Caki2 (cell line): ENCODE measurements at places on chromosomes 5 and 9. TPM values are rescaled to one million over a fixed set of nuclear protein-coding genes. Genes with fewer than 3 reads are reported as not detected.

DNA sequence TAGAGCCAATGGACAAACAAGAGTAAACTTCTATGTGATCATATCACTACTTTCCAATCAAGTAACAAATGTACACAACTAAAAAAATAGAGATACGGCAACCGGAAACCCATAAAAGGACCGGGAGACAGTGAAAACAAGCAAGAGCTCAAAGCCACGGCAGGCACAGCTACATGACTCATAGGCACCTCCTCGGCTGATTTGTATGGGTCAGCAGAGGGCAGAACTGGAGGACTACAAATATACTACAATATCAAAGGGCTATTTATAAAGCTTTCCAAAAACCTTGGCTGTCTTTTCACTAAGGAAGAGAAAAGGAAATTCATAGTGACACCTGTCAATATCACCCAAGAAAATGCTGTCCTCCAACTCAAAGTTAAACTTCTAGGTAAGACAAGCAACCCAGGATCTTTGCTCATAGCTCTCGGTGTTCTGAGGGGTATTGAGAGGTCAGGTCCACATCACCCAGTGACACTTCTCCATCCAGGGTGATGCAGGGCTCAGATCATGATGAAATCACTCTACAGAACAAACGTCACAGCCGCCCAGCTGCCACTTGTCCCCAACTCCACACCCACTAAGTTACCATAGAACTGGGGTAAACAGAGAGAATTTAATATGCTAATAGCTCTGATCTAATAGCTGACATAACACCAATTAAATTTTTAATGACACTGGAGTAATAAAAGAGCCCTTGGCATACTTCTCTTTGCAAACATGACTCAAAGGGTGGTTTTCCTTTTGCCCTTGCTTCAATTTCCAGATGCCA is 41.3 kb downstream of the PFDN1 start:
- peak; percentile 76 for DNase-seq

GRCh38 chr5:109922381-109922995 is 232.8 kb downstream of the MAN2A1 start:
- no peak for DNase-seq

GRCh38 chr5:176621661-176622079 is 8.7 kb downstream of the SNCB start:
- DNase-seq: no peak

- DNase-seq: peak; percentile 66
These were observed 103.5 kb downstream of the NDUFAF2 start for GRCh38 chr5:61048534-61048933.

GRCh38 chr5:143094087-143094521 is 309.4 kb downstream of the NR3C1 start:
- no peak for DNase-seq

DNA sequence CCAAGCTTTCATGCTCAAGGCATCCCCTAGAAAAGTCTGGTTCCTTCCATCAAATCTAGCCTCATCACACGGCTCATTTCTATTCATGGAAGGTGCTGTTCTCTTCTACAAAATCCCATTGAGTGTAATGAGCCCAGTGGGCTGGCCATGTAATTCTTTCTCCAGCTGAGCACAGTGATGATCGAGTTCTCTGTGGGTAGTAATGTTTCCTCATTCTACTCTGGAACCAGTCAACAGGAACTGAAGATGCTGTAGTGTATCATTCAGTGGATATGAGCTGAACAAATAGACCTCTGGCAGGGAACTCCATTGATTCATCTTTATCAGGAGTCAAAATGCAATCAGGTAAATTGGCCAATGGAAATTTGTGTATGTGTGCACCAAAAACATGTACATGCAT is 149.2 kb downstream of the LRRC70 start:
- DNase-seq: no peak

The TAF11L10 gene
- total RNA-seq: not detected in 2 replicates

The LRRC8A gene
- 16.0 and 25.9 TPM in 2 replicates for total RNA-seq

DNA sequence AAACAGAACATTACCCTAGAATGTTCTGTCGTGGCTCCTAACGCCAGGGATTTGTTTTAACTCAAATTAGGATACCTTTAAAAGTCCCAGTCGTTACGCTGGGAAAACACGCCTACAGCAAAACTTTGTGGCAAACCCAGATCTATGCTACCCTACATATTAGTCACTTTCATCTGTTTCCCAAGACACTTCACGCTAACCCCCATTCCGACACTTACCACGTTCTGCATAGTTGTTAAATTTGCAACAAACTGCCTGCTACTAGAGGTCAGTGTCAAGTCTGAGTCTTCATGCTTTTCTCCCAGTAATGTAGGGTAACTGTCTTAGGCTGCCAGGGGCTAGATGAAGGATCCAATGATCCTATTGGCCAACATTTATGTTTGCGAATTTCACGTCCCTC is 140.3 kb downstream of the RASEF start:
- no peak for DNase-seq

The ADRA1B gene
- total RNA-seq: 25.0 and 28.4 TPM in 2 replicates

The CCDC192 gene
- not detected in 2 replicates for total RNA-seq

The NEUROG1 gene
- total RNA-seq: not detected in 2 replicates

- DNase-seq: peak; percentile 3
These were observed 284.8 kb downstream of the CTNND2 start for GRCh38 chr5:11619339-11620024.

The TAF1L gene
- total RNA-seq: not detected in 2 replicates

DNA sequence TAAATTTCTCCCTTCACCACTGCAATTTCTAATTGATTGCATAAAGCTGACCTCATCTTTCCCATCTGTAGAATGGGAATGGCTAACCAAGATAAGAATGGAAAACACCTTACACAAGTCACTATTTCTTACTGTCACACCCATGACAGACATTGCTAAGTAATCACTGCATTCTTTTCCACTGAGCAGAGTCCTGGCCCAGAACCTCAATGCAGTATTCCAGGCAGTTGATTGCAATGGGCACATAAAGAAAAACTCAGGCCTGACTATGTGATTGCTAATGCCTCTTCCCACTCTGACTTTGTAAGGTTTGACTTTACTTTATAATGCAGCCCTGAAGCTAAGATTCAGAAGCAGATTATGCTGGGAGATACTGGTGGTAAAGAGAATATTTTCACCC is 29.3 kb downstream of the TRIM32 start:
- no peak for DNase-seq

- DNase-seq: no peak
These were observed 51.1 kb downstream of the SPEF2 start for GRCh38 chr5:35668794-35669193.

- no peak for DNase-seq
These were observed 83.0 kb downstream of the GRIA1 start for GRCh38 chr5:153573326-153574033.

DNA sequence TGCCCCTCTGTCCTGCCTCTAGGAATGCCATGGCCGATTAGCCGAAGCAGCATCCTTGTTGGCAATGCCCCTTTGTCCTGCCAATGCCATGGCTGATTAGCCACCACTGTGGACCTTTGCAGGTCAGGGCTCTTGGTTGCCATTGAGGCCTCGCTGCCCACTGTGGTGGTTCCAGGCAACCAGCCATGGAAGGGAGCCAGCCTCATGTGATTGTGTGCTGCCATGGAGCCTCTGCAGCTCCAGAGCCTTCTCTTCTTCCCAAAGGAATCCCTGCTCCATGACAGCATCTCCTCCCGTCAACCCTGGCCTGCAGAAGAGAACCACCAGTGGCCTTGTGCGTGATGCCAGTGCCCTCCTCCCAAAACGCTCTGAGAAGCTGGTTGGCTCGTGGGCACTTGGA is 187.0 kb downstream of the CACNA1B start:
- no peak for DNase-seq

DNA sequence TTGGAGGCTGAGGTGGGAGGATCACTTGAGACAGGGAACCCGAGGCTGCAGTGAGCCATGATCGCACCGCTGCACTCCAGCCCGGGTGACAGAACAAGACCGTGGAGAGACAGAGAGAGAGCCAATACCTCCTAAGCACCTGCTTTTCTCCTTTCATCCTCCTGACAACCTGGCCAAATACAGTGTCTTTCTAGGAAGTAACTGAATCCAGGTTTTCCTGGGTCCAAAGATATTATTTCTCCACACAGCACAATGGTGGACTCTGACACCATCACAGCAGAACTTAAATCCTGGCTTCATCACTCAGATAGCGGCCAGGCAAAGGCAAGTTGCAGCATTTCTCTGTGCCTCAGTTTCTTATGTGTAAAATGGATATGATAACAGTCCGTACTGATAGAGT is 21.9 kb downstream of the DUSP1 start:
- DNase-seq: no peak

- no peak for DNase-seq
These were observed 497.0 kb upstream of the TUSC1 start for GRCh38 chr9:26175264-26175663.

DNA sequence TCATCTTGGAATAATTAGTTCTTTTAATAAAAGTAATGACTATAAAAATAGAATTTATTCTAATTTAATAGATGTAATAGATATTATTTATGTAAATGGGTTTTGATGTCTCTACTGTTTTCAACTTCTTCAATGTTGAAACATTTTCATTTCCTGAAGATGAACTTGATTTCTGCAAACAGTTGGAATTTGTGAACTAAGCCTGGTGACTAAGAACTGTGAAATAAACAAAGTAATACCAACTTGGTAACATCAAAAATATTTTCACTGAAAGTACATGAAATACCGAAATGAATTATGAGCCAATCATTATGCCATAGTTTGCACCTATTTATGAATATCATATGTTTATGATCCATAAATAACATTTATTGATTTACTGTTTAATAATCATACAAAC is 143.8 kb upstream of the FGF10 start:
- no peak for DNase-seq

The HAVCR1 gene
- total RNA-seq: 54.8 and 62.9 TPM in 2 replicates

- no peak for DNase-seq
These were observed 122.8 kb downstream of the ARHGEF28 start for GRCh38 chr5:73748510-73749400.

- DNase-seq: no peak
These were observed 49.5 kb upstream of the DMRT3 start for GRCh38 chr9:926976-927375.

GRCh38 chr9:93025736-93026135 is 32.8 kb upstream of the SUSD3 start:
- no peak for DNase-seq

- peak; percentile 23 for DNase-seq
These were observed 5.7 kb upstream of the GAPVD1 start for GRCh38 chr9:125255781-125256391.

GRCh38 chr5:101159006-101159405 is 255.9 kb upstream of the ST8SIA4 start:
- no peak for DNase-seq

The GLRA1 gene
- total RNA-seq: not detected in 2 replicates

The NLN gene
- total RNA-seq: 51.3 and 61.0 TPM in 2 replicates

DNA sequence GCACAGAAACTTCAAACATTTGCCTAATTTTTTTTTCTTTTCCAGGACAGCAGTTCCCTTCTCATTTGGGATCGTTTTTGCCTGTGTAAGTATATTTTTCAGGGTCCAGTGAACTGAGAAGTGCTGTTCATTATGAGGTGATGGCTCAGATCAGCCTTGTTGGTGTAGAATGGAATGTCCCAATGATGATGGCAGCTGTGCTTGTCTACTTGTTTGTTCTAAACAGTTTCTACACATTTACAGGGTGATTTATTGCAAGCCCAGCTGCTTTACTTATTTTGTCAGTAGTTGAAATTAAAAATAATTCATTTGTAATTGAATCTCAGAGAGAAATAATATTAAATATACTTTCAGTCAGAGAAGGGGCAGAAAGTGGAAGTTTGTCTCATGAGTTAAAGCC is 337.6 kb upstream of the SEMA6A start:
- no peak for DNase-seq

GRCh38 chr9:37382161-37382981 is 40.1 kb upstream of the GRHPR start:
- no peak for DNase-seq

The PCDHGA8 gene
- not detected in 2 replicates for total RNA-seq

The PCDHGB4 gene
- total RNA-seq: not detected in 2 replicates

- DNase-seq: no peak
These were observed 125.4 kb upstream of the FAM120A start for GRCh38 chr9:93326056-93326455.

- peak; percentile 3 for DNase-seq
These were observed 159.1 kb upstream of the PPP2R2B start for GRCh38 chr5:147037515-147038205.

The PSD2 gene
- not detected in 2 replicates for total RNA-seq

The HTR4 gene
- total RNA-seq: not detected in 2 replicates

DNA sequence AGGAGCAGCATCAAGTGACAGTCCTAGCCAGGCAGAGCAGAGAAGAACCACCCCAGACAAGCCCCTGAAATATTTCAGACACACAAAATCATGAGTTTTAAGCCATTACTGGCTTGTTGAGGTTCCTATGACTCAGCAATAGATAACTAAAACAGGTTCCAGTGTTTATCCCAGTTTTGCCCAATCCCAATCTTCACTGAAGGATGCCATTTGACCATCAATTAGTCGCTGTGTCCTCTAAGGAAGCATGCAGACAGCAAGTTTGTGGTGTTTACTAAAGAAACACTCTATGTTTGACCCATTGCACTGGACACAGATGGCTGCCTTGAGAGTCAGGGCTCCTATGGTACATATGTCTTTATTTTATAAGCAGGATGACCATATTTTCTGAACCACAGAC is 186.7 kb downstream of the SYK start:
- DNase-seq: peak; percentile 60

- DNase-seq: no peak
These were observed 376.3 kb upstream of the ACTBL2 start for GRCh38 chr5:57858905-57859304.

The IZUMO3 gene
- not detected in 2 replicates for total RNA-seq

GRCh38 chr5:107636555-107636954 is 34.2 kb downstream of the EFNA5 start:
- no peak for DNase-seq

The NTRK2 gene
- 0.54 TPM in 1 of 2 replicates, not detected in the other for total RNA-seq

DNA sequence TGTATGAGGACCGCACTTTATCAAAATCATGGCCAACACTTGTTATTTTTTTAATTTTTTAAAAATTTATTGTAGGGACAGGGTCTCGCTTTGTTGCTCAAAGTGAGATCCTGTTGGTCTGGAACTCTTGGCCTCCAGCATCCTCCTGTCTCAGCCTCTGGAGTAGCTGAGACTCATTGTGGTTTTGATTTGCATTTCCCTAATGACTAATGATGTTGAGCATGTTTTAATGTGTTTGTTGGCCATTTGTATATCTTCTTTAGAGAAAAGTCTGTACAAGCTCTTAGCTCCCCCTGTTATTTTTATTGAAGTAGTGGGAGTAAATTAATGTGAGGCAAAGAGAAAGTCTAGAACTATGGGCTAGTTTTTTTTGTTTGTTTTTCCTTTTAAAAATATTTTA is 1.6 kb upstream of the RPS6 start:
- no peak for DNase-seq

The RUSC2 gene
- total RNA-seq: 6.1 and 8.2 TPM in 2 replicates

GRCh38 chr5:35228310-35228709 is 2.0 kb downstream of the PRLR start:
- DNase-seq: no peak

GRCh38 chr9:7103771-7104170 is 346.0 kb downstream of the KDM4C start:
- DNase-seq: no peak

The SPOCK1 gene
- 22.4 and 25.6 TPM in 2 replicates for total RNA-seq

GRCh38 chr5:14572836-14573235 is 8.8 kb upstream of the OTULINL start:
- no peak for DNase-seq

The CDH9 gene
- total RNA-seq: not detected in 2 replicates

GRCh38 chr9:114607671-114608524 is 3.2 kb upstream of the TMEM268 start:
- DNase-seq: no peak

- DNase-seq: no peak
These were observed 46.7 kb downstream of the RASGEF1C start for GRCh38 chr5:180162304-180162661.

The PCDH12 gene
- not detected in 2 replicates for total RNA-seq

GRCh38 chr9:91488341-91488740 is 64.7 kb upstream of the NFIL3 start:
- no peak for DNase-seq
